ENCODE measurements at places on chromosomes 7 and 10. TPM values are rescaled to one million over a fixed set of nuclear protein-coding genes. Genes with fewer than 3 reads are reported as not detected.

GRCh38 chr10:97229322-97230015 is 43.7 kb upstream of the SLIT1 start:
- H3K27me3 ChIP-seq, result no peaks in the 10 kb centered on the region
- peaks cover 65% of the 10 kb centered on the region for H3K36me3 ChIP-seq
- no peak overlapping the region for H3K4me3 ChIP-seq

- no peaks in the 10 kb centered on the region for H3K4me1 ChIP-seq
- DNase-seq, result no peak
- no peaks in the 10 kb centered on the region for H3K36me3 ChIP-seq
- no peak overlapping the region for H3K27ac ChIP-seq
- H3K27me3 ChIP-seq, result no peaks in the 10 kb centered on the region
These were observed 33.3 kb upstream of the FXYD4 start for GRCh38 chr10:43338117-43338516.

DNA sequence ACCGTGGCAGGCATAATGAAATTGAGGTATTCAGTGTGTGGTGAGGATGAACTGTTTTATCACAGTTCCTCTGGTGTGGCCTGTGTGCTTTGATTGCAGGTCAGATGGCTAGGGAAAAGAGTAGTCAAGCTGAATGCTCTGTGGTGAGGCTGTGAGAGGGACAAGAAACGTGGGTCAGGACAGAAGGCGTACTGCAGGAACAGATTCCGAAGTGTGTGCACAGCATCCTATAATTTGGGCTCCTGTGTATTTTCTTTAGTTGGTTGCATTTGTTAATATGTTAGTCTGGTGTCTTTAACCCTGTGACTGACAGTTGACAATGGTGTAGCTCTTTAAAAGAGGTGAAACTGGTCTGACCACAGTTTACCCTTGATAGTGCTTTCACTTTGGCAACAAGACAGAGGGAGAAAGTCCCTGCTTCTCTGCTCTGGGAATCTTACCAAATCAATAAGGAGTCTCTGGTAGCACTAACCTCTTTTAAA is 76.5 kb downstream of the AUTS2 start:
- no peak overlapping the region for H3K27ac ChIP-seq
- H3K4me1 ChIP-seq, result peaks cover 4% of the 10 kb centered on the region
- no peak for DNase-seq
- no peaks in the 10 kb centered on the region for H3K27me3 ChIP-seq
- H3K36me3 ChIP-seq, result no peaks in the 10 kb centered on the region
- no peak overlapping the region for H3K4me3 ChIP-seq

SSBP1 gene
- total RNA-seq, result 186 TPM

DNA sequence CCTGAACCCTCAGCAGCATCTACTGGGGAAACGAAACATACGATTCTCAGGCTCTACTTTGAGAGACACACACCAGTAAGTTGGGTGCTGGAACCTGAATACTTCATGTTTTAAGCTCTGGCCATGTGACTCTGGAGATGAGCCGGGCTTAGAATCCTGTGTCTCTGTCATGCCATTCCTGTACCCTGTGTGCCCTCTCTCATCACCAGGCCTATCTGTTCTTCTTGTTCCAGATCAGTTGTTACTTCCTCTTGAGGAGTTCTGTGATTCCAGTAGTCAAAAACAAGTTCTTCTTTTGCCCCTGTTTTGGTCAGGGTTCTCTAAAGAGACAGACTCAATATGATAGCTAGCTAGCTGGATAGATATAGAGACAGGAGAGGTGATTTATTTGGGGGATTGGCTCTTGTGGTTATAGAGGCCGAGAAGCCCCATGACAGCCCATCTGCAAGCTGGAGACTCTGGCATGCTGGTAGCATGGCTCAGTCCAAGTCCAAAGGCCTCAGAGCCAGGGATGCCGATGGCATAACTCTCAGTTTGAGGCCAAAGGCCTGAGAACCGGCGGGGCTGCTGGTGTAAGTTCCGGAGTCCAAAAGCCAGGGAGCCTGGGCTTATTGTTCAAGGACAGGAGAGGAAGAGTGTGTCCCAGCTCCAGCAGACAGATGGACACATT is 54.3 kb downstream of the CHN2 start:
- no peak for DNase-seq
- no peak overlapping the region for H3K4me3 ChIP-seq
- no peaks in the 10 kb centered on the region for H3K27me3 ChIP-seq

GRID1 gene
- not detected for total RNA-seq

GRCh38 chr7:75843613-75844116 is 30.1 kb upstream of the CCL24 start:
- DNase-seq, result no peak
- H3K4me3 ChIP-seq, result no peak overlapping the region
- no peaks in the 10 kb centered on the region for H3K36me3 ChIP-seq
- H3K4me1 ChIP-seq, result peaks cover 17% of the 10 kb centered on the region
- H3K27me3 ChIP-seq, result no peaks in the 10 kb centered on the region

DNA sequence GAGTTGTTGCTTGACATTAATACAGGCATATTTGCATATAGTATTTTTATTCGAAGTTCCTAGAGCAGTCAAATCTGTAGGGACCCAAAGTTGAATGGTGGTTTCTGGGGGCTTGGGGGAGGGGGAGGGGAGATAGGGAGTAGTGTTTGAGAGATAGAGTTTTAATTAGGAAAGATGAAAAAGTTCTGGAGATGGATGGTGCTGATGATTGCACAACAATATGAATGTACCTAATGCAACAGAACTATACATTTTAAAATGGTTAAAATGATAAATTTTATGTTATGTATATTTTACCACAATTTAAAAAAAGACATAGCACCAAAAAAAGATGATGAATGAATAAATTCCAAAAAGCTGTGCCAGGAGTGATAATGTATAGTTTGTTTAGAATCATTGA is 41.8 kb downstream of the STK31 start:
- H3K27me3 ChIP-seq, result no peaks in the 10 kb centered on the region
- no peaks in the 10 kb centered on the region for H3K4me1 ChIP-seq
- H3K36me3 ChIP-seq, result no peaks in the 10 kb centered on the region
- no peak overlapping the region for H3K27ac ChIP-seq
- DNase-seq, result no peak
- no peak overlapping the region for H3K4me3 ChIP-seq

FBXO24 gene
- total RNA-seq, result 0.44 TPM

DNA sequence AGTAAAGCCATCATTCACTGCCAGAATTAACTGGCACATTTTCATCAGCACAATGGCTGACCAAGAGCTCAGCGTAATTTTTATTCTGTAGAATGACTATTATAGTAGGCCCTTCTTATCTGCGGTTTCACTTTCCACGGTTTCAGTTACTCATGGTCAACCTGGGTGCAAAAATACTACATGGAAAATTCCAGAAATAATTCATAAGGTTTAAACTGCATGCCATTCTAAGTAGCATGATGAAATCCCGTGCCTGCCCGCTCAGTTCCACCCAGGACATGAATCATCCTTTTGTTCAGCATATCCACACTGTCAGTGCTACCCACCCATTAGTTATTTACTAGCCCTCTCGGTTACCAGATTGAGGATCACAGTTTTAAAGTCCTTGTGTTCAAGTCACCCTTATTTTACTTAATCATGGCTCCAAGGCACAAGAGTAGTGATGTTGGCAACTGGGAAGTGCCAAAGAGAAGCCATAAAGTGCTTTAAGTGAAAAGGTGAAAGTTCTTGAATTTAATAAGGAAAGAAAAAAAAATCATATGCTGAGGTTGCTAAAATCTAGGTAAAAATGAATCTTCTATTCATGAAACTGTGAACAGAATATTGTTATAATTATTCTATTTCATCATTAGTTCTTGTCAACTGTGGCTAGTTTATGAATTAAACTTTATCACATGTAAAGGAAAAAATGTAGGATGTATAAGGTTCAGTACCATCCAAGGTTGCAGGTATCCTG is 204.9 kb downstream of the DOCK4 start:
- H3K4me3 ChIP-seq, result no peak overlapping the region
- H3K4me1 ChIP-seq, result peaks cover 32% of the 10 kb centered on the region
- H3K27me3 ChIP-seq, result no peaks in the 10 kb centered on the region
